EL (cell line): ENCODE measurements at places on chromosomes 13 and 19.

DNA sequence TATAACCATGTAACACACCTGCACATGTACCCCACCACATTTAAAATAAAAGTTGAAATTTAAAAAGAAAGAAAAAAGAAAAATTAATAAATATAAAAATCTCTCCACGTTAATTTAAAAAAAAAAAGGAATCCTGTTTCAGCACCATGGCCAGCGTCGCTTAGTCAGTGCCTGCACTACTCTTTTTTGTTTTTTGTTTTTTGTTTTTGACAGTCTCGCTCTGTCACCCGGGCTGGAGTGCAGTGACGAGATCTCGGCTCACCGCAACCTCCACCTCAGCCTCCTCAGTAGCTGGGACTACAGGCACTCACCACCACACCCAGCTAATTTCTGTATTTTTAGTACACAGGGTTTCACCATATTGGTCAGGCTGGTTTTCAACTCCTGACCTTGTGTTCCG is 835.9 kb downstream of the UQCRFS1 start:
- no peak for DNase-seq

- DNase-seq: no peak
These were observed 601 bp upstream of the ZNF749 start for GRCh38 chr19:57434386-57435061.

GRCh38 chr19:29923653-29924052 is 18.4 kb upstream of the URI1 start:
- DNase-seq: no peak

- no peak for DNase-seq
These were observed 424.1 kb downstream of the NDFIP2 start for GRCh38 chr13:79905018-79905417.

DNA sequence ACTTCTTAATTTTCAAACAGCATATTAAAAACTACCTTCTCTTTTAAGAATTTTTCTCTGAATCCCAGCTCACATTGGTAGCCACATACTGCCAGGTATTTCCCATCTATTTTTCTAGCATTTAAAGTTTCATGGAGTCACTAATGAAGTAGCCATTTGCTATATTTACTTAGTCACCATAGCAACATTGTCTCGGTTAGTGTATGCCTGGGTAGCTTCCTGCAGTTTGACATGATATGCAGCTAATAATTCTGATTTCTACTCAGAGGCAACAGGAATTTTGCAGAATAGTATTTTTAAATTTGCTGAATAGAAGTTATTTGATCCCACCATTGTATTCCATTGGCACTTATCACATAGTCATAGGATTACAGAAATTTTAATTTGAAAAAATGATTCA is 30.9 kb upstream of the KCTD4 start:
- DNase-seq: no peak

DNA sequence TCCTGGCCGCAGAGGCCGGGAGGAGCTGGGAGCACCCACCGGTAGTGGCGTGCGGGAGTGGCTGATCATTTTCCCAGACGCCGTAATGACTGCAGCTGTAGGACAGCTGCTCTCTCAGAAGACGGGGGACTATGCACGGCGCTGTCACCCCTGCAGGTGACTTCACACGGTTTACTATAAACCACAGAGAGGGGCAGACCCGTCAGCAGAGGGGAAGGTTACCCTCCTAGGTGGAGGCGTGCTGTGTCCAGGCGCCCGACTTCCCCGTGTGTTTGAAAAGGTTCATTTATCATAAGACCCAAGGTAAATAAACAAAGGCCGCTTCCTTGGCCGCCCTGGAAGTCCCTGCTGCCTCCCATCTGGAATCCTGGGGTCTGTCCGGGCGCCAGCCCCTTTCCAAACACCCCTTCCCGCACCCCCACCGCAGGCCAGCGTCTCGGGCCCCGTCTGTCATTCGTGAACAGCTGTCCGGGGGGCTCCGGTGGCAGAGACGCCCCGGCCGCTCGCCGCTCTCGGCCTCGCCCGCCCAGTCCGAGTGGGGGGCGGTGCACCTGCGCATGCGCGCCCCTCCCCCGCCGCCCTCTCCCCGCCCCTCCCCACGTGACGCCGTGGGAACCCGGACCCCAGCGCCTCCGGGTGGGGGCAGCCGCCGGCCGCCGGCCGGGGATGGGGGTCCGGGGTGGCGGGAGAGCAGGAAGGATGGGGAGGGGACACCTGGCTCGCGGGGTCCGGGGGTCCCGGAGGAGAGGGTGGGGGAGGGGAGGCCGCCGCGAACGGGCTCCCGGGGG is 915 bp downstream of the SHC2 start:
- DNase-seq: peak; percentile 40

DNA sequence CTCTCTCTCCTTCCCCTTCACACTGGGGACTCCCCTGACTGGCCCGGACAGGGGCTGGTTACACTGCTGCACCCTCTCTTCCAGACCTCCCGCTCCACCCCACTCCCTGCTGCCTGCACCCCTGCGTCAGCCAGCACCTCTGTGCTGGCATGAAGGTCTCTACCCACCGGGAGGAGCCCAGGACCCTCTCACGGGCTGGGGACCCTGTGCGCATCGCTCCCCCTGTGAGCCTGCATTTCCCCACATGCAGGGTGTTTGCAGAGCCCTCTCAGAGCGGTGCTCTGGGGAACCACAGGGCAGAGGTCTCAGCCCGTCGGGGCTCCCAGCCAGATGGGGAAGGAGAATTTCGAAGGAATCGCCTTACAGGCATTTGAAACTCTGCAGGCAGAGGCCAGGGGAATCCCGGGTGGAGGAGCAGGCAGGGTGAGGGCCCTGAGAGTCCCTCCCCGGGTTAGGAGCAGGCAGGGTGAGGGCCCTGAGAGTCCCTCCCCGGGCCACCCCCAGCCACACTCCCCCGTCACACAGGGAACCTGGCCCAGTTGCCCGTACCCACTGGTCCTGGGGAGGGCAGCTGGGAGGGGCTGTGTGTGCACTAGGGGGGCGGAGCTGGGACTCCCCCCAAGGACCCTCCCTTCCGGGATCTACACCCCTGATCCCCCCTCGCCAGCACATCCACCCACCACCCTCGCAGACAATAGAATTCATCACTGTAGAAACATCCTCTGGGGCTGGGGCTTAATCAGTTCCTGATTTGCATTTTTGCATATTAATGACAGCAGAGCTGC is 16.3 kb upstream of the TCF3 start:
- peak; percentile 25 for DNase-seq

GRCh38 chr19:9570255-9570654 is 14.0 kb downstream of the ZNF121 start:
- DNase-seq: no peak
